Skin of body (tissue), 3 donors: ENCODE measurements at places on chromosomes 5 and 9.

GRCh38 chr5:115941051-115941675 lies 21.1 kb upstream of the LVRN start:
- DNase-seq = peak; percentile 57

DNA sequence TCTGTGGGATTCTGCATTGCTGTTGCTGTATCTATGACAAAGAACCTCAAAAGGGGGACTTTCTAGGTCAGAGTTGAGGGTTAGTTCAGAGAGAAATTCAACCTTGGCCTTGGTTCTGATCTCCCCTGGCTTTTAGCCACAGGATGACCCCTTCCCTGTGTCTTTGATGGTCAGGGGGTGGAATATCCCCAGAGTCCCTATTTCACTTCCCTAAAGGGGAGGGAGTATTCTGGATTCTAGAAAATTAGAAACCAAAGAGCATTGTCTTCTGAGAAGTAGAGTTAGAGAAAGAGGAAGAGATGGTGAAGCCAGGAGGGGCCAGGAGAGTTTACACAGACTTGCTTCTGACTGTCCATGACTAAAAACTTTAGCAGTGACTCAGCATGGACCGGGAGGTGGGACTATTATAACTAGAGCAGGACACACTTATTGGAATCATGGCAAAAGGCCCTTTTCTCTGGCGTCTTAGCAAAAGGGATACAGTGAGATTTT lies 56.2 kb upstream of the LPAR1 start:
- DNase-seq = no peak

- no peak for DNase-seq
These were observed 36.1 kb downstream of the EXOC3 start for GRCh38 chr5:478982-479535.

- no peak for DNase-seq
These were observed 82.9 kb downstream of the RXRA start for GRCh38 chr9:134408939-134409737.

- DNase-seq = no peak
These were observed 167.7 kb upstream of the MRPS30 start for GRCh38 chr5:44640945-44641456.

DNA sequence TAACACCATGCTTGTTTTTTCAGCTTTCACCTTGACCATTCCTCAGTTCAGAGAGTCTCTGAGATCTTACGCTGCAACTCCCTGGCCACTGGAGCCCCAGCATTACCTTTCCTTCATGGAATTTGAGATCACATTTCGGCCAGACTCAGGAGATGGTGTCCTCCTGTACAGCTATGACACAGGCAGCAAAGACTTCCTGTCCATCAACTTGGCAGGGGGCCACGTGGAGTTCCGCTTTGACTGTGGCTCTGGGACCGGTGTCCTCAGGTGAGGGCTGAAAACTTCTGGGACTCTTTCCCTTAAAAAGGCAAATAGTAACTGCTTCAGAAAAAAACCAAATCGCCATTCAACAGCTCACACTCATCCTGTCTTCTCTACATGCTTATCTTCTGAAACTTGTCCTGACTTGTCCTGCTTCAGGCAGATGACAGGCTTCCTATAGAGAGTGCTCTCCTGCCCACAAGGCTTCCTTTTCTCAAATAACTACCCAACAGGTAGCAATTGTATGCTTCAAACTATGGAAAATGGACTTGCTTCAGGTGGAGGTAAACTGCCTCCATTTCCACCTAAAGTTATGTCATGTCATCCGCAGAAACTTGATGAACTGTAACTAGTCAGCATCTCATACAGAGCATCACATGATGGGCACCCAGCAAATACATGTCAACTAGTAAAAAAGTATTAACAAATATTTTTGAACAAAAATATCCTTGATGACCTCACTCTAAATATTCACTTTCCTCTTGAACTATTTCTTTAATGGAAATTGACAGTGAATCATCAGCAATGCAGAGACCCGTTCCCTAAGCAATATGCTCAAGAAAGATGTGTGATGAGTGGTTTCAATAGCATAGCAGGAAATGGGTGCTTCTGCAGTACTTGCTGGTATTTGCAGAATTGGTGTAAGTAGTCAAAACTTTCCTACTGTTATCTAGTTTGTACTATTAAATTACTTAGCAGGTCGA lies 129.2 kb downstream of the LIFR start:
- no peak for DNase-seq

GRCh38 chr5:43608406-43608805 lies 5.4 kb downstream of the NNT start:
- no peak for DNase-seq

DNA sequence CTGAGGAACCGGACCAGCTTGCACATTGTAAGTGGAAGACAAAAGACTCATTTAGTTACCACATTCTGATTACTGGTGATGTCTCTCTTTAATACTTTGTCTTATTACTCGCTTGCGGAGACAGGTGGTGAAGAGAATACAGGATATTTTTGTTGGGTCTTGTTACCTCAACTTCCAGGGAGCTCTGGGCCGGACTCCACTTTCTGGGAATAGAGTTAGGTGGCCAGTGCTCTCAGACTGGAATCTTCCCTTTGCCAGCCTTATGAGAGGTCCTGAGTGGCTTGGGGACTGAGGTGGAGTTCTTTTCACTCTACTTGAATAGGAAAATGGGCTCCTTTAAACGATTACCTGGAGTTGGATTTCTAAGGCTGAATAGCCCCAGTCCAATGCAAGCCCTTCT lies 33.3 kb upstream of the SPRY4 start:
- no peak for DNase-seq

GRCh38 chr5:87579678-87580077 lies 166.9 kb upstream of the CCNH start:
- DNase-seq = no peak

GRCh38 chr5:101966476-101966875 lies 329.6 kb downstream of the SLCO4C1 start:
- DNase-seq = no peak
